Amygdala (tissue), 56 donors: ENCODE measurements at places on chromosomes 4 and X.
A peak's percentile ranks its signal among the peaks of the same experiment; 100 is the strongest.

DNA sequence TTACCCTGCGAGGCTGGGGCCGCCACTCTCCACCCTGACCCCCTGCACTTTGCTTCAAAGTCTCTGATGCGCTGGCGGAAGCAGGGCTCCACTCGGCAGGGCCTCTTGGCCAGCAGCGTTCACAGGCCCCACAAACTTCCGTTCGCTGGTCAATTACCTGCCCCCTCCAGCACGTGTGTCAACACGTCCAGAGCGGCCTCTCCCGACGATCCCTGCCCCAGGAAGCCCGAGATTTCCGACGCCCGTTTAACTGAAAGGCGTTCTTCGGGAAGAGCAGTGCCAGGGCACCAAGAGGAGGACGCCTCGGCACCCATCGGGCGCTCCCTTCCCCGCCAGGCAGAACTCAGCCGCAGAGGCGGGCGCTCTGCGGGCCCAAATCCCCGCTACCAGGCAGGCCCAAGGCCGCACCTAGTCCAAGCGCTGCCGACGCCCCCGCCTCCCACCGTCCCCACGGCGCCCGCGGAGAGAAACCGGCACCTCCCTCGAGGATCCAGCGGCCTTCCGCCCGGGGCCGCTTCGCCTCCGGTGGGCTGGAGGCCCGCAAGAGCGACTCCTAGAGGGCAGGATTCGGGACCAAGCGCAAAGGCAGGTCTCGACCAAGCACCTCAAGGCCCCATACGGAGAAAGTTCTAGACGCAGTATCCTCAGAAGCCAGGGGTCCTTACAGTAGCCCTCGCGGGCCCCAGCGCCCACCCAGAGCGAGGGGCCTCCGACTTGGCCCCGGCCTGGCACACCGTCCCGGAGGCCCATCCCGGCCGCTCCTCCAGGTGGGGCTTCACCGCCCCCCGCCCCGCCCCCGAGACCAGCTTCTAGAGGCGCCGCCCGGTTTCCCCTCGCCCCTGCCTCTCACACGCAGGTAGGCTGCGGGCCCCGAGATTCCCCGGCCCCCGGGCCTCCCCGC lies 586 bp downstream of the BCAP31 start:
- DNase-seq = peak; percentile 3

GRCh38 chr4:139154952-139155557 lies 22.0 kb downstream of the ELF2 start:
- no peak for DNase-seq

DNA sequence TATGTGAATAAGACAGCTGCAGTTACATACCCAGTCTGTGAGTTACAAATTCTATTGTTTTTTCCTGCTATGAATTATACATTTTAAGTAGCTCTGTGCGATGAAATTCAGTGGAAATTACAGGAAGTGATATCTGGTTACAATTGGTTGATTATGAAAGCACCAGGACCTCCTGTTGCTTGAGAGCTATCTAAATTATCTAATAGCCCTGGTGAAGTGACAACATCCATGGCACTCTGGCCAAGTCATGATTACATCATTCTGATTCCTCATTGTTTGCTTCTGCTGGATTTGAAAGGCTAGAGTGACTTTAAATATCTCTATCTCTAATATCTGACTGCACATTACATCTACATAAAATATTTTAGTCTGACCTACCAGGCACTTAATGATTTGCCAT lies 515.0 kb downstream of the CFAP47 start:
- no peak for DNase-seq

DNA sequence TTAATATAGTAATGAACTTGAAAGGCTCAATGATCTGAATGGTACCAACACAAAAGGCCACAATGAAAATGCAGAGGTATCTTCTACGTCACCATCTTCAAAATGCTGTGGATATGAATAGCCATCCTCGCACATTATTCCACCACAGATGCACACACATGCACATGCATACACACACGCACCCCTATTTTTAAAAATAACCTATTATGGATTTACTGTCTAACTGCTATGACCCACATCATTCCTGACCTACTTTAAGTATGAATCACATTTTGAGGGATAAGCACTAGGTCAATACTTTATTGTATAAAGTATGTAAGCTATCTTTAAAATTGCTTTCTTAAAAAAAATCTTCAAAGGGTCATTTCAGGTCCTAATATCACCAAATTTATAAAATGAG lies 24.4 kb upstream of the CORIN start:
- no peak for DNase-seq

DNA sequence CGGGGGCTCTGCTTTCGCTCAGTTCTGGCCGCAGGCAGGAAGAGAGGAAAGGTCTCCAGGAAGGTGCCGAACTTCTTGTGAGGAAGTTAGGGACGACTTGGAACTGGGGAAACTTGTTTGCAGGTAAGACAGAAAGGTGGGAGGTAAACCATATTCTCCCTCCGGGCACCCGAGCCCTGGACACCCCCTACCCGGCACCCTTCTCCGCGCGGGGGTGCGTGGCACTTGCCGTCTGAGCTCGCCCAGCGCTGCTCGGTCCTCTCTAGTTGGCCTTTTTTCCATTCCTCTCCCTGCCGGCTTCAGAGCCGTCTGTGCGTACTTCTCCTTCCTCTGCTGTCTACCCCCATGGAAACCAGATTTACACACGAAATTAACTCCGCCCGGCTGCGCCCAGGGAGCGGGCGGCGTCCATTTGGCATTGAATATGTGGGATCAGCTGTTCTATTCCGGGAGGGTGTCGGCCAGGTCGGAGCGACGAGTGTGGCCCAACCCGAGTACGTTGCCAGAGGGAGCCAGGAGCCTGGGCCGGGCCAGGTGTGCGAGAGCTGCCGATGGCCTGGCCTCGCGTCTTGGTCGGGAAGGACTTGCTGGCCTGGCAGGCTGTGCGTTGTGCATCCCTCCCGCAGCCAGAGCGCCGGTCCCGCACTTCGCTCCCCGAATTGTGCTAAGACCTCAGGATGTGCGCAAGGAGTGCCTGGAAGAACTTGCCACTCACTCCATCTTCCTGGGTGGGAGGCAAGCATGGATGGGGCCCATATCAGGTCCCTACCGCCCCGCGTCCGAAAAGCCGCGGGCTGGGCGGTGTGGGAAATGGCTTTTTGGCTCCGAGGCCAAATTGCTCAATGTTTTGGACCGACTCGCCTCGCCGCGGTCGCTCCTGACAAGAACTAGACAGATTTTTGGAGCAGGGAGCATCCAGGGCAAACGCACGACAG lies 1.7 kb downstream of the PDGFRA start:
- DNase-seq = no peak
